RCC 7860 (cell line): ENCODE measurements at places on chromosomes 11 and 22.

DNA sequence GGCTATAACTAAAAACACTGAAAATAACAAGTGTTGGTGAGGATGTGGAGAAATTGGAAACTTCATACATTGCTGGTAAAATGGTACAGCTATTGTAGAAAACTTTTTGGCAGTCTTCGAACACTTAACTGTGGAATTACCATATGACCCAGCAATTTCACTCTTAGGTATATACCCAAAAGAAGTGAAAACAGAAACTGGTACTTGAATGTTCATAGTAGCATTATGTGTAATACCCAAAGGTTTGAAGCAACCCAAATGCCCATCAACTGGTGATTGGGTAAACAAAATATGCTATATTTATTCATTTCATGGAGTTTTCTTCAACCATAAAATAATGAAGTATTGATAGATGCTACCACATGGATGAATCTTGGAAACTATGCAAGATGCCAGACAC, 40.8 kb upstream of the FTH1 start:
- DNase-seq: no peak

GRCh38 chr11:102546427-102546826, 15.9 kb upstream of the MMP7 start:
- peak; percentile 29 for DNase-seq

- DNase-seq: no peak
Measured at GRCh38 chr11:124346311-124346955, 26.4 kb upstream of the OR8D2 start.

DNA sequence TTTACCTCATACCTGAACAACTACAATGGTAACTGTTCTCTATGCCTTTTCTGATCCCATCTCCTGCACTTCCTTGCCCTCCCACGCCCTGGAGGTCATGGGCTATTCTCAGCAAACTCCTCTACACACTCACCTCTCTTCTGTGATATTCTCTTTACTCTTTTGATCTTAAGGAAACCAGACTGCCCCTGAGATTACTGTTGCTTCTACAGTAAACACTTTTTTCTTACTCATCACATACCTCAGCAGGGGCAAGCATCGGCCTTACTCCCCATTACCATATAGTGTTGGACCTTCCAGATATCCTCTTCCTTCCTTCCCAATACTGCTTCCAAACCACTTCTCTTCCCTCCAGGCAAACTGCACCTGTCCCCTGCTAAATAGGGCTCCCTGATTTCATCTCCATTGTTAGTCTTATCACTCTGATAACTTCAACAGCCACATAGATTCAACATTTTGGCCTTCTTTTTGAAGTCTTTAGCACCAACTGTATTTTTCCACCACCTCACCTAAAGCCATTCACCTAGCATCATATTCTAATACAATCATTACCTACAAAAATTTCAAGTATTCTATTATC, 141.2 kb downstream of the RBFOX2 start:
- DNase-seq: no peak

- no peak for DNase-seq
Measured at GRCh38 chr11:118845369-118845768, 38.3 kb upstream of the CXCR5 start.

DNA sequence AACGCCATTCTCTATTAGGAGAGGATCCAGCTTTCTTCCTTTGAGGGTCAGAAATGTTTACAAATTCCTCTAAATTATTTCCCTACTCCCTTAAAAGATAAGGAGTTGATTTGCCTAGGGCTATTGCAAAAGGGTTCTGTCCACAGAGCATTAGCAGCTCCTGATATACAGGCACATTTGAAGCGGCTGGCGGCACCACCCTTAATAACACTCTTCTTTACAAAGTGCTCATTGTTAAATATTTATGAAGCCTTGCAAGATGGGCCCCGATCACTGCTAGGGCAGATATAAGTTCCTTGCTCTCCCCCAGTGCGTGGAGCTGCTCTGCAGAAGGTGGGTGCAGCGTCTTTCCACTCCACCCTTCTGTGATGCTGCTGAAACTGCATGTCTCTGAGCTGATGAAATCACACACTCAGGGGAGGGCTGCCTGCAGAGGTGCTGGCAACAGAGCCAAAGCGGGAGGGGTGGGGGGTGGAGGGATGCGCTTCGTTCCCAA, 116.7 kb upstream of the NTM start:
- DNase-seq: no peak

DNA sequence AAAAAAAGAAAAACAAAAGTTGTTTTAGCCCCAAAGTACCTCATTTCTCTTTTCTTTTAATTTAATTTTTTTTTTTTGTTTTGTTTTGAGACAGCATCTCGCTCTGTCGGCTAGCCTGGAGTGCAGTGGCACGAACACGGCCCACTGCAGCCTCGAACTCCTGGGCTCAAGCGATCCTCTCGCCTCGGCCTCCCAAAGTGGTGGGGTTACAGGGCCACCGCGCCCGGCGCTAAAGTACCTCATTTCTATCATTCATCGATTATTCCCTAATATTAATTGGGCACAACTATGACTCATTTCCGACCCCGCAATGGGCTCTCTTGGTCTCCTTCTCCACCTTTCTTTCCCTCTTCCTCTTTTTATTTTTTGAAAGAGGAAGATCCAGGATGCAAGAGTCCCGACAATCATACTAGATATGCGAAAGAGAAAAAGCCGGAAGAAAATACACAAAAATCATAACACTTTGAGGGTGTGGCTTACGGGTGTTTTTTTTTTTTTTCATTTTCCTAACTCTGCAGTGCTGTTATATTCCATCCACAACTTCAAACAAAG, 475 bp upstream of the AIP start:
- DNase-seq: no peak

- DNase-seq: peak; percentile 88
Measured at GRCh38 chr22:26887456-26887855, 230.1 kb downstream of the MIAT start.

GRCh38 chr11:5204787-5205186, 4.3 kb upstream of the OR51V1 start:
- DNase-seq: peak; percentile 45

DNA sequence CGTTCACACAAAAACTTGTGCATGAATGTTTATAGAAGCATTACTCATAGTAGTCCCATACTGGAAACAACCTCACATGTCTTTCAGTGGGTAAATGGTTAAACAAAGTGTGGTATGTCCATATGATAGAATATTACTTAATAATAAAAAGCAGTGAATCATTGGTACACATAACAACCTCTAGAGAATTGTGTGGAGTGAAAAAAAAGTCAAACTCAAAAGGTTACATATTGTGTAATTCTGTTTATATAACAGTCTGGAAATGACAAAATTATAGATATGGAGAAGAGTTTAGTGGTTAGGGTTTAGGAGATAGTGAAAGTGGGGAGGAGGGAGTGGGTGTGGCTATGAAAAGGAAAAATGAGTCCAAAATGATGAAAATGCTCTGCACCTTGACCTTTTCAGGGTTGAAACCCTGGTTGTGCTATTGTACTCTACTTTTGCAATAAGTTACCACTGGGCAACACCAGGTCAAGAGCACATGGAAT, 243.4 kb upstream of the DDI1 start:
- peak; percentile 74 for DNase-seq

GRCh38 chr11:18802381-18803257, 11.0 kb upstream of the PTPN5 start:
- peak; percentile 35 for DNase-seq

- peak; percentile 75 for DNase-seq
Measured at GRCh38 chr11:112962579-112963367, 1.6 kb downstream of the NCAM1 start.

GRCh38 chr11:17547932-17548331, 873 bp downstream of the OTOG start:
- no peak for DNase-seq
